ENCODE measurements at places on chromosomes 6 and 20.

GRCh38 chr20:54190217-54190616 lies 16.4 kb upstream of the CYP24A1 start:
- DNase-seq = no peak

GRCh38 chr6:137000825-137001224 lies 43.9 kb downstream of the IL20RA start:
- no peak for DNase-seq

DNA sequence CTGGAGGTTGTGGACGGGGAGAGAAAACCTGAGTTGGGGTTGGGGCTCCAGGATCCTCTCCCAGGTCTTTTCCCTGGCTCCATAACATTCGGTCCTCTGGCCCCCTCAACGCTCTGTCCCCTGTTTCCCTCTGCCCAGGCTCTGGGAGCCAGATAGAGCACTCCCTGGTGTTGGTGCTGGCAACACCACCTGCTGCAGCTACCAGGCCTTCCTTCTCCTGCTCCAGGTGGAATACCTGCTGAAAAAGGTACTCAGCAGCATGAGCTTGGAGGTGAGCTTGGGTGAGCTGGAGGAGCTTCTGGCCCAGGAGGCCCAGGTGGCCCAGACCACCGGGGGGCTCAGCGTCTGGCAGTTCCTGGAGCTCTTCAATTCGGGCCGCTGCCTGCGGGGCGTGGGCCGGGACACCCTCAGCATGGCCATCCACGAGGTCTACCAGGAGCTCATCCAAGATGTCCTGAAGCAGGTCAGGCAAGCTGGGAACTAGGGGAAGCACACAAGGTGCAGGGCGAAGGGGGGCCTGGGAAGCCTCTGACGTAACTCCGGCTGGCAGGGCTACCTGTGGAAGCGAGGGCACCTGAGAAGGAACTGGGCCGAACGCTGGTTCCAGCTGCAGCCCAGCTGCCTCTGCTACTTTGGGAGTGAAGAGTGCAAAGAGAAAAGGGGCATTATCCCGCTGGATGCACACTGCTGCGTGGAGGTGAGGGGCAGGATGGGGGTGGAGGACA lies 14.6 kb downstream of the DEF6 start:
- no peak for DNase-seq

GRCh38 chr6:158284007-158284875 lies 28.0 kb upstream of the TULP4 start:
- DNase-seq = no peak

DNA sequence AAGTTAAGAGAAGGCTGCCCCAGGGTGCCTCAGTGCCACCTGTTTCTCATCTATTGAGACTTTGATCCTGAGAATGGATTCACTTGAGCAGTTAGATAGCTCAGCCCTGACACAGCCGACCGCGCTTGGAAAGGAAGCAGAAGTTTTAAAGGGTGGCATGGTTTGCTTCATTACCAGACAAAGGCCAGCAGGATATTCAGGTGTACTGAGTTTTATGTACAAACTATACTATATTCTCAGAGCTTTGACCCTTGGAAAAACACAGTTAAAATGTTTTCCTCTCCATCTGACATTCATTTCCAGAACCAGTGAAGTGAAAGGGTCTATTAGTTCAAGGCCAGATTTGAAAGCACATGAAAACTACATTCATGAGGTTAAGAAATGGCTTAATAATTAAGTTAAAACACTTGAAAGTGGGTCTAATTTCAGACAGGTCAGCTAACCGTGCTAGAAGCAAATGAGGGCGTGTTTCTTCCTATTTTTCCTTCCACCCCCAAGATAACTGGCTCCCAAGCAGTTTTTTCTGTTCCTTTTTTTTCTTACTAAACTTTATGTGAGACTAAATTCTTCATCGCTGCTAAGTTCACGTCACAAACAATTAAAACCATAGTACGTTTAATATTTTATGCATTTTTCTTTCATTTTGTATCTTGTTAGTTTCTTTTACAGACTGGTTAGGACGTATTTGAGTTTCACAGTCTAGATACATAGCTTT lies 385.3 kb upstream of the SOX4 start:
- DNase-seq = no peak

GRCh38 chr20:764255-764654 lies 4.0 kb downstream of the SLC52A3 start:
- DNase-seq = peak; percentile 25

DNA sequence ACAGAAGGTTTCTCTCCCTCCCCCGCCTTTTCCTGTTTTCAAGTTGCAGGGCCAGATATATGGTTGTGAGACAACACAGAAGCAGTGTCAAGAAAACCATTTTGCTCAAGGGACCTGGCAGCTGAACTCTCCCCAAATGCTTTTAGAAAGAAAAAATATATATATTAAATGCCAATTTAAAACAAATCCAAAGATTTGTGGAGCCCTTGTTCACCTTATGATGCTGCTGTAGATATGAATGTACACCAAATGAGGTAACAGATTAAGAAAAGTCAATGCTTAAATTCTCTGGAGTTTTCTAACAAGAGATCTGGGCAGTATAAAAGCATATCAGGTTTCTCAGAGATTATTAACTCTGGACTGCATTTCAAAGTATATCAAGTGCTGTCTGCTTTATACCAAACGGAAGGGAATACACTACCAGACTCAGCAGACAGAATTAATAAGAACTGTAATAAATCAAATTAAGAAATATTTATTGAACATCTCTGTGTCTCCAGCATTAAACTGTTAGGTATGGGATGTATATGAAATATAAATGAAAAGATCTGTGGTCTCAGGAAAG lies 357.5 kb downstream of the HDGFL1 start:
- DNase-seq = no peak

- DNase-seq = peak; percentile 63
Observed at GRCh38 chr6:154039231-154039842, at the start of gene OPRM1. TSS of gene OPRM1 (plus strand) at chr6:154039240. CDS start at chr6:154039545, 305 bp downstream.

- DNase-seq = no peak
Observed at GRCh38 chr6:27966044-27966443, 9.0 kb downstream of the OR2B6 start.

DNA sequence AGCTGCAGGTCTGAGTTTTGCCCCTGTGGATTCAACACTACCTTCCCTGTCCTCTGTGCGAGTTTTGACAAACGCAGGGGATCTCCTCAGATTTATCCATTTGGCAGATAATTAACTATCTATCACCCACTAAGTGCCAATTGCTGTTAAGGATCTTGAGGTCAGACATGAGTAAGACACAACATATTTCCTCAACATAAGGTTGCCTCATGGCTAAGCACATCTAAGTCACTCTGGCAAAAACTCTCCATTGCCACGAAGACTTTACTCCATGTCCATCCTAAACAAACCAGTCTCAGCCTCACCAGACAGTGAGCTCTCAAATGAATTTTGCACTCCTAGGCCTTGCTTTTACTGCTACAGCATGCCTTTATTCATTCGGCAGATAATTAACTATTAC lies 408.4 kb downstream of the MAFB start:
- DNase-seq = no peak

DNA sequence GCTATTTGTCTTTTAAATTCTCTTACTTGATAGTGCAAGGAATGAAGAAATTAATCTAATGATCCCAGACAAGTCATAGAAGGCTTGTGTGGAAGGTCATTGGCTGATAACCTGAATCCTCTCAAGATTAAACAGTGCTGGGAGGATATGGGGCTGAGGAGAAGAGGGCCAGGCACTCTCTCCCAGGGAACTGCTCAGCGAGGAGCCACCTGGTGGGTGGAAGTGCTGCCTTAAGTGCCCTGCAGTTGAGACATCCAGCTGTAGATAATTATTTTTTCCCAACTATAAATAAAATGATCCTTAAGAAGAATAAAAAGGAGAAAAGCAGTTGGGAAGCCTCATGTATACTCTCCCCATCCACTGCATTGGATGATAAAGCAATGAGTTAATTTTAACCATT lies 47.9 kb downstream of the BTBD3 start:
- no peak for DNase-seq

DNA sequence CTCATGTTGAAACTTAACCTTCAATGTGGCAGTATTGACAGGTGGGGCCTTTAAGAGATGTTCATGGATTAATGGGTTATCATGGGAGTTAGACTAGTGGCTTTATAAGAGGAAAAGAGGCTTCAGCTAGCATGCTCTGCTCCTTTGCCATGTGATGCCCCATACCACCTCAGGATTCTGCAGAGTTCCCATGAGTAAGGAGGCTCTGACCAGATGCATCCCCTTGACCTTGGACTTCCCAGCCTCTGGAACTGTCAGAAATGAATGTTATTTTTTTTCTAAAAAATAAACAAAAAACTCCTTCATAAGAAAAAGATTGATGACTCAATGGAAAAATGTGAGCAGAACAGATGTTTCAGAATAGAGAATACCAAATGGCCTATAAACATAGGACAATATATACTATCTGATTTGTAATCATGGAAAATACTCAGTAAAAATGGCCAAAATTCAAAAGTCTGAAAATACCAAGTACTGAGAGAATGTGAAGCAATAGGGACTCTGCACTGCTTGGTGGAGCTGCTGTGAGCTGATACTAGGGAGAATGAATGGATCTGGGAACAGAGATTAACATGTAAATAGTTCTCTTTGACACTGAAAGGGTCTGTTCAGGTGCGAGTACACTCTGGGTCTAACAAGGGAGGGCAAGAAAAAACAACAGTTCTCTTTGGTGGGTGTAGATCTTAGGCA lies 7.4 kb upstream of the TRIM39 start:
- DNase-seq = no peak

DNA sequence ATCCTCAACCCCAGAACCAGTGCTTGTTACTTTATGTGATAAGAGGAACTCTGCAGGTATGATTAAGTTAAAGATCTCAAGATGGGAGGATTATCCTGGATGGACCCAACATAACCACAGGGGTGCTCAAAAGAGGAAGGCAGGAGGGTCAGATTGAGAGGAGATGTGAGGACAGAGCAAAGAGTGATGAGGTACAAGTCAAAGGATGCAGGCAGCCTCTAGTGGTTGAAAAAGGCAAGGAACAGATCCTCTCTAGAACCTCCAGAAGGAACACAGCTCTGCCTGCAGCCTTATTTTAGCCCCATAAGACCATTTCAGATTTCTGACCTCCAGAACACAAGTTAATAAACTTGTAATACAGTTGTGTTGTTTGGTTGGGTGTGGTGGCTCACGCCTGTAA lies 41.2 kb downstream of the PDSS2 start:
- DNase-seq = no peak

DNA sequence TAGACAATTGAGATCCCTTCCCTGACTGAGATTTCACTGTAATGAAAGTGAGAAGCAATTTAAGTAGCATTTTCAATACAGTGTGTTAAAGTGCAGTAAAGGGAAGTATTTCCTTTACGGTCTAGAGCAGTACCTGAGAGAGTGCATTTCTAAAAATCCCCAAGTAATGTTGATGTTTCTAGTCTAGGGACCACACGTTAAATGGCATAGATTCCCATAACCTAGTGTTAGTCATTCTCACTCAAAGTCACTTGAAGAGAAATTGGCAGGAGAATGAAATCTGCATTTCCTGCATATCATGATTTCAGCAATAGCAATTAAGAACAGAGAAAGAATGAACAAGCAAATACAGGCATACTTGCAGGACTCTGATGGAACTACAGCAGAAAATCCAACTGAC lies 67.9 kb downstream of the CGA start:
- DNase-seq = no peak

Data from activated naive CD4-positive, alpha-beta T cell treated with anti-CD3 and anti-CD28 coated beads for 36 hours (primary cell).